Activated CD4-positive, alpha-beta T cell treated with anti-CD3 and anti-CD28 coated beads for 36 hours (primary cell): ENCODE measurements at places on chromosomes 7 and 10. TPM values are rescaled to one million over a fixed set of nuclear protein-coding genes. Genes with fewer than 3 reads are reported as not detected.
A peak's percentile ranks its signal among the peaks of the same experiment; 100 is the strongest.

The ADCY1 gene
- total RNA-seq = 0.82 TPM

The ZNF138 gene
- total RNA-seq = 19.6 TPM

The CADPS2 gene
- not detected for total RNA-seq

The CPEB3 gene
- 1.8 TPM for total RNA-seq

The SAMD8 gene
- total RNA-seq = 20.9 TPM

GRCh38 chr7:129690701-129691100, 79.2 kb downstream of the NRF1 start:
- no peak for DNase-seq
- peaks cover 25% of the 10 kb centered on the region for H3K36me3 ChIP-seq
- peaks cover 5% of the 10 kb centered on the region for H3K4me1 ChIP-seq
- H3K27ac ChIP-seq = no peak overlapping the region
- no peaks in the 10 kb centered on the region for H3K27me3 ChIP-seq

- DNase-seq = no peak
- H3K36me3 ChIP-seq = no peaks in the 10 kb centered on the region
- no peak overlapping the region for H3K4me3 ChIP-seq
- H3K27ac ChIP-seq = no peak overlapping the region
These were observed 10.8 kb upstream of the POLM start for GRCh38 chr7:44093102-44093641.

- DNase-seq = no peak
- H3K4me3 ChIP-seq = no peak overlapping the region
- H3K27ac ChIP-seq = no peak overlapping the region
- H3K27me3 ChIP-seq = peaks cover 17% of the 10 kb centered on the region
These were observed 98.5 kb downstream of the CHN2 start for GRCh38 chr7:29292886-29293658.

DNA sequence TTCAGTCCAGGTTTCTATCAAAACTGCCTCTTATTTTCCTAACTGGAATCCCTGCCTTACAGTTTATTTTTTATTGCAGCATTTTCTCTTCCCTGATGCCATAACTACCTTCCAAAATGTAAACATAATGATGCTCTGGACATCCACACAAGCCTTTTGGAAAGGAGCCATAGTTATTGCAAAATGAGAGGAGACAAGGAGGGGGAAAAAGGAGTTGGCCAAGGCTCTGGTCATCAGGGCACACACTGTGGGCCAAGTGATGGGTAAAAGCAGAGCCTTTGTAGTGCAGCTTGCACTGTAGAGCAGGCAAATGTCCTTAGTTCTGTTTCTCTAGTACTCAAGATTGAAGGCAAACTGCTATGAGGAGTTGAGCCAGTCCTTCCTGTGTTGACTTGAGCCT, 289.3 kb upstream of the MTPN start:
- DNase-seq = no peak
- no peaks in the 10 kb centered on the region for H3K4me1 ChIP-seq
- H3K27me3 ChIP-seq = no peaks in the 10 kb centered on the region
- H3K27ac ChIP-seq = no peak overlapping the region
- no peak overlapping the region for H3K4me3 ChIP-seq

DNA sequence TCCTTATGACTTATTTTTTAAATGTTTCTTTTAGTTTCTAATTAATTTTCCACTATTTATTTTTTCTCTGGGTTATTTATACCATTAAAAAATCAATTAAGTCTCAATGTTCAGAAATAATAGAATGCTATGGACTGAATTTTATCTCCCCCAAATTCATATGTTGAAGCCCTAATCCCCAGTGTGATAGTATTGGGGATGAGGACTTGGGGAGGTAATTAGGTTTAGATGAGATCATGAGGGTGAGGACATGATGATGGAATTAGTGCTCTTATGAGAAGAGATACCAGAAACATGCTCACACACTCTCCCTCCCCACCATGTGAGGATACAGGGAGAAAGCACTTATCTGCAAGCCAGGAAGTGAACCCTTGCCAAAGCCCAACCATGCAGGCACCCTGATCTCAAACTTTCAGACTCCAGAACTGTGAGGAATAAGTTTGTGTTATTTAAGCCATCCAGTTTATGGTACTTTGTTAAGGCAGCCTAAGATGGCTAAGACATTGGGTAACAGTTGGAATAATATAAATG, 202.6 kb downstream of the MDFIC start:
- DNase-seq = no peak
- no peaks in the 10 kb centered on the region for H3K27me3 ChIP-seq
- H3K27ac ChIP-seq = no peak overlapping the region

GRCh38 chr7:92794831-92795230, 41.5 kb downstream of the CDK6 start:
- no peaks in the 10 kb centered on the region for H3K27me3 ChIP-seq
- H3K4me1 ChIP-seq = peaks cover 50% of the 10 kb centered on the region
- H3K36me3 ChIP-seq = peaks cover 42% of the 10 kb centered on the region

DNA sequence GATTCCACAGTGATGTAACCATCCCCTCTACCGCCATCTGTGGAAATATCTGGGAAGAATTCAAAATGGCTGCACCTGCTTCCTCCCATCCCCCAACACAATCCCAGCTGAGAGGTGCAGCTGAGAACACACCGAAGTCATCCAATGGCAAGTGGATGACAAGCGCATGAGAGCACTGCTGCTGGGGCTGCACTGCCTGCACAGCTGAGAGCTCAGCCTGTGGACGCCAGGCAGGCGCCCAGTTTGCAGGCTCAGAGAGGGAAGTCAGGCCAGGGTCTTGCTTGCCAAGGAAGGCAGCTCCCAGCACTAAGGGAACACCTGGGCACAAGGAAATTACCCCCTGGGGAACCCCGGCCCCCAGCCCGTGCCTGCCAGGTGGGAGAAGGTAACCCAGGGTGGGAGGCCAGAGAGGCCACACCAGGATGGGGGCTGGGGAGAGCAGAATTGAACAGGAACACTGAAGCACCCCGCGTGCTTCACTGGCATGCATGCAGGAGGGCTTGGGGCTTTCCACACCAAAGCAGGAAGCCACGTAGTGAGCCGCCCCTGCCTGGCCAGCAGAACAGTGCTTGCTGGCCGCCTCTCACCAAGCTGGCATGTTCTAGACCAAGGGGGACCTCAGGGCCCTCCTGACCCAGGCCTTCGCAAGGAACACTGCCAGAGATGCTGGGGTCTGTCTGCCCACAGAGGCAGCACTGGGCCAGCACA, 46.2 kb downstream of the FAM53B start:
- H3K27ac ChIP-seq = peak overlapping the region; percentile 90
- H3K27me3 ChIP-seq = no peaks in the 10 kb centered on the region
- H3K36me3 ChIP-seq = peaks cover 41% of the 10 kb centered on the region
- DNase-seq = peak; percentile 71
- H3K4me1 ChIP-seq = peaks cover 93% of the 10 kb centered on the region
- peak overlapping the region; percentile 56 for H3K4me3 ChIP-seq

- peaks cover 44% of the 10 kb centered on the region for H3K27me3 ChIP-seq
- no peak overlapping the region for H3K4me3 ChIP-seq
- no peak overlapping the region for H3K27ac ChIP-seq
- peaks cover 3% of the 10 kb centered on the region for H3K4me1 ChIP-seq
- DNase-seq = no peak
These were observed 1.4 kb upstream of the C7orf57 start for GRCh38 chr7:48033922-48034321.

DNA sequence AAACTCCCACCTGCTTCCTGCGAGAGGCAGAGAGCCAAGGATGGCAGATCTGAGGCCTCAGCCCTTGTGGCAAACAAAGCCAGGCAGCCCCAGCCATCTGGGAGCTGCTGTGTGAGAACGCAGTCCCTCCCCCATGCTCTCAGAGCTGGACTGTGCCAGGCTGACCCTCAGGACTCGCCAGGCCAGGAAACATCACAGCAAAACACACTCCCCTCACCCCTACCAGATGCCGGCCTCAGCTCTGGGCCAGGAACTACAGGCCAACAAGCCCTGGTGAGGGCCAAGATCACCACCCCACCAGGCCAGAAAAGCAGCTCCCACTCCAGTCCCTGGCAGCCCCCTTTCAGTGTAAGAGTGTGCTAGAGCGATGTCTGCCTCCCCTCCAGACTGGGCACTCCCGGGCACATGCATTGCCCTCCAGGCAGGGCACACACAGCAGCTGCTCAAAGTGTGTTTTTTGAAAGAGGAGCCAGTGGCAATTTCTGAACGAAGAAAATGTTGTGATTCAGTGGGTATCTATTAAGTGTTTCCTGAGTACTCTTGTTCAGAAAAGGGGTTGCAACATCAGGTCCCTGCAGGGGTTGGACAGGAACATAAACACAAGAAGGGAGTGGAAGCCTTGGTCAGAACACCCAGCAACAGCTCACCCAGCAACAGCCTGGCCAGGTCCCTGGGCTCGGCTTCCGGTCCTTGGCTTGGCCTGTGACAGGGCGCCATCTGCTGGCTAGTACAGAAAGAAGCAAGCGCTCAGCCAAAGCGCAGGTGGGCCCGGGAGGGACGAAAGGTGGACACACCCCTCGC, 18.3 kb downstream of the LRRC20 start:
- peaks cover 6% of the 10 kb centered on the region for H3K4me1 ChIP-seq
- H3K4me3 ChIP-seq = no peak overlapping the region
- H3K27ac ChIP-seq = no peak overlapping the region
- peak; percentile 93 for DNase-seq
